Chondrocyte (in vitro differentiated cells): ENCODE measurements at places on chromosomes 3 and 15. TPM values are rescaled to one million over a fixed set of nuclear protein-coding genes. Genes with fewer than 3 reads are reported as not detected.

DNA sequence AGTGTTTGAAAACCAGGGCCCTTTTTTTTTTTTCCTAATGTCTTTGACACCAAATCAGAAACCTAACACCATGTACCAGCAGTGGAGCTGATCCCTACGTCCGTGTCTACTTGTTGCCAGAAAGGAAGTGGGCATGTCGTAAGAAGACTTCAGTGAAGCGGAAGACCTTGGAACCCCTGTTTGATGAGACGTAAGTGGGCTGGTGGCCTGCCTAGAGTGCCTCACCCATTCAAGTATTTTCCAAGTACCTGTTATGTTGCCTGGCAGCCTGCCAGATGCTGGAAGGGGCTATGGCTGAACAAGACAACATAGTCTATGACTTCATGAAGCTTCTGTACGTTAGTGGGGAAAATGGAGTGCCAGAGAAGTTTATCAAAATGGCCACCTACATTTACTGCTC is 39.7 kb downstream of the ESYT3 start:
- DNase-seq = no peak

- DNase-seq = no peak
Observed at GRCh38 chr3:6099458-6100075, 761.3 kb upstream of the GRM7 start.

GRCh38 chr15:64693134-64693533 is 82.3 kb downstream of the RBPMS2 start:
- DNase-seq = no peak

GRCh38 chr3:124277144-124277890 is 285.4 kb upstream of the ROPN1 start:
- no peak for DNase-seq

DNA sequence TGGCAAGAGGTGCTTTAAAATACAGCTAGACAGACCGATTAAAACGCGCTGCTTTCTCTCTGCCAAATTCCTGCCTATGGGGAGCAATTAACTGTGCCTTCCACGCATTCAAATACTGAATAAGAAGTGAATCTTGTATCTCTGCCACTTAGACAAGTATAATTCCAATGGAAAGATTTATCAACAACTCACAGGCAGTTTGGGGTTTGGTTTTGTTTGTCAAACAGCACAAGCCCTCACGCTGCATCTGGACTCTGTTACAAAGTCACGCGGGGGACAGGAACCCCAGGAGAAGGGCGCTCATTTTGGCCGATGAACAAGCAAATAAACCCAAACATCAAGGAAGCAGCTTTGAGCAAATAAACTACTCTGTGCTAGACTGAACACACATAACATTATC is 61.8 kb upstream of the TMCO5A start:
- no peak for DNase-seq

DNA sequence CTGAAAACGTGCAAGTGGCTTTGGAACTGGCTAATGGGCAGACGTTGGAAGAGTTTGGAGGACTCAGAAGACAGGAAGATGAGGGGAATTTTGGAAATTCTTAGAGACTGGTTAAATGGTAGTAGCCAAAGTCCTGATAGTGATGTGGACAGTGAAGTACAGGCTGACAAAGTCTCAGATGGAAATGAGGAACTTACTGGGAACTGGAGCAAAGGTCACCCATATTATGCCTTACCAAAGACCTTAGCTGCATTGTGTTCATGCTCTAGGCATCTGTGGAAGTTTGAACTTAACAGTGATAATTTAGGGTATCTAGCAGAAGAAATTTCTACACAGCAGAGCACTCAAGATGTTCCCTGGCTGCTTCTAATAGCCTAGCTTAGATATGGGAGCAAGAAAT is 28.6 kb upstream of the SERPINI2 start:
- no peak for DNase-seq

- no peak for DNase-seq
Observed at GRCh38 chr3:69326855-69327300, 59.0 kb downstream of the FRMD4B start.

GRCh38 chr15:77533578-77534430 is 98.9 kb downstream of the LINGO1 start:
- peak; percentile 43 for DNase-seq

DNA sequence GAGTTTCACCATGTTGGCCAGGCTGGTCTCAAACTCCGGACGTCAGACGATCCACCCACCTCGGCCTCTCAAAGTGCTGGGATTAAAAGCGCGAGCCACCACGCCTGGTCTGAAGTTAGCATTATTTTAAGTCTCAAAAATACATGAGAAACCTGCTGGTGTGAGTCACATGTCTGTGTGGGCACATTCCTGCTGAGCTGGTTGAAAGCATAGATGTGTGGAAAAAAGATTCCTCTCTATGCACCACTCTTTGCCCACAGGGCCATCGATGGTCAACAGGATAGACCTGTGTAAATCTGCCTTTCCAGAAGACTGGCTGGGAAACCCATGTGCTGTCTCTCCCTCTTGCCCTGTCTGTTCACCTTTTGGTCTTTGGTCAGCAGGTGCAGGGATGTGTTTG is 63.5 kb downstream of the CHRD start:
- peak; percentile 28 for DNase-seq

- DNase-seq = no peak
Observed at GRCh38 chr3:99586701-99587100, 51.7 kb upstream of the COL8A1 start.

- DNase-seq = no peak
Observed at GRCh38 chr3:7682822-7683229, 818.8 kb upstream of the LMCD1 start.

- DNase-seq = no peak
Observed at GRCh38 chr3:172132721-172133311, 93.4 kb downstream of the FNDC3B start.

DNA sequence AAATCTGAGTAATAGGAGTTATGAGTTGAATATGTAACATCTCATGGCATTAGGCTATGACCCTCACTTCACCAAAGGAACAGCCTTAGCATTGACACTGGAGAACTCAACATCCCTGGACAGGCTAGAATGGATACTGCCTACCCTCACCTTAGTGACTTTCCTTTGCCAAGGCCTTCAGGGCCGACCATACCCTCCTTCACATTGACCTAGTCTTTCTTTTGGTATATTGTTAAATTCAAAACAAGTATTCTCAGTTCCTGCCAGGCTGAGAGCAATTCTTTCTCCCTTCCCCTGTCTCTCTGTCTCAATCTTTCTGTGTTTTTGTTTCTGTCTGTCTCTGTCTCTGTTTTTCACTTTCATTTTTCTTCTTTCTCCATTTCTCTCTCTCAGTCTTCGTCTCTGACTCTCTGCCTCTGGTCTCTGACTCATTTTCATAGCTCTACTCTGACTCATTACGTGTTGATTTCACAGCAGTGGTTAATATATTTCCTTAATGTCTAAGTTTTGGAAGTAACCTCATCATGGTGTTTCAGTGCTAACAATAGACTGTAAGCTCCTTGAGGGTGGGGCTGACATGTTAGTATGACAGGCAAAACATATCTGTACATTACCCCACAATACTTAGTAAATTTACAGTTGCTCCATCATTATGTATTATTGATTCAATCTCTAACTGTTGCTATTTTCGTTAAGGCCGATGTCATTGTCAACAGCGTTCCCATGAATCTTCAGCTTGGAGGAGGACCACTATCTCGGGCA is 32.5 kb downstream of the PARP15 start:
- no peak for DNase-seq

Gene SLC2A2
- not detected in 3 replicates for total RNA-seq

Gene THAP10
- total RNA-seq = 1.8 to 2.3 TPM (median 2.2 TPM) in 3 replicates

Gene IL16
- 1.1 to 2.5 TPM (median 2.0 TPM) in 3 replicates for total RNA-seq

Gene LRTM1
- not detected in 3 replicates for total RNA-seq

Gene LSAMP
- total RNA-seq = 1.1 to 1.8 TPM (median 1.4 TPM) in 3 replicates

Gene FAM107A
- total RNA-seq = not detected in 3 replicates

Gene ZPLD1
- not detected in 3 replicates for total RNA-seq

Gene ADGRG7
- not detected in 3 replicates for total RNA-seq

Gene GXYLT2
- 93.0 to 140 TPM (median 99.3 TPM) in 3 replicates for total RNA-seq
